COLO829 (cell line): ENCODE measurements at places on chromosomes 6 and 20.

DNA sequence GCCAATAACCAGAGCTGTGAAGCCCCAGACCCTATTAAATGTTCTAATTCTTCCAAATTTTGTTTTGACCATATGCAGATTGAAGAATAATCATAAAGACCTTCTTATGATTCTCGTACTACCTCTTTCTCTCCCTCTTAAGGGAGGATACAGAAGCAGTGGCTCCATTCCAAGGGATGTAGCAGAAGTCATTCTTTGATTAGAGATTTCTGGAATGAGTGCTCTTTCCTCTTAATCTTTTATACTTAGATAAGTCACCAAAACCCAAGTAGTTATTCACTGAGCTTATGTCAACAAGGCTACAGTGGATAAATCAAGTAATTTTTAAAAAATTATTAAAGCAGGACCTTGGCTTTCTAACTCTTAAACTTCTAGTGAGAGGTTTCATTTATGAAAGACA is 266.0 kb upstream of the STXBP5 start:
- no peak for DNase-seq

DNA sequence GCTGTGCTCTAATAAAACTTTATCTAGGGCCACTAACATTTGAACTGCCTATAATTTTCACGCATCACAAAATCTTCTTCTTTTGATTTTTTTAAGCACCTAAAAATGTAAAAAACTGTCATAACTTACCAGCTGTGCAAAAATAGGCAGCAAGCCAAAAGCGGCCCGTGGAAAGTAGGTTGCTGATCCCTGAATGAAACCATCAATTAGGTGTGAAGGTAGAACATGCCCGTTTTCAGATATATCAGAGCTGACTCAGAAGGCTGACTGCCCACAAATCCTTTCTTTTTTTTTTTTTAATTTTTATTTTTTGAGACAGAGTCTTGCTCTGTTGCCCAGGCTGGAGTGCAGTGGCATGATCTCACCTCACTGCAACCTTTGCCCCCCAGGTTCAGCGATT is 4.9 kb upstream of the IPCEF1 start:
- DNase-seq = no peak

- DNase-seq = no peak
Measured at GRCh38 chr20:63890201-63890576, 4.7 kb upstream of the DNAJC5 start.

- DNase-seq = no peak
Measured at GRCh38 chr6:68506911-68507310, 128.2 kb upstream of the ADGRB3 start.

DNA sequence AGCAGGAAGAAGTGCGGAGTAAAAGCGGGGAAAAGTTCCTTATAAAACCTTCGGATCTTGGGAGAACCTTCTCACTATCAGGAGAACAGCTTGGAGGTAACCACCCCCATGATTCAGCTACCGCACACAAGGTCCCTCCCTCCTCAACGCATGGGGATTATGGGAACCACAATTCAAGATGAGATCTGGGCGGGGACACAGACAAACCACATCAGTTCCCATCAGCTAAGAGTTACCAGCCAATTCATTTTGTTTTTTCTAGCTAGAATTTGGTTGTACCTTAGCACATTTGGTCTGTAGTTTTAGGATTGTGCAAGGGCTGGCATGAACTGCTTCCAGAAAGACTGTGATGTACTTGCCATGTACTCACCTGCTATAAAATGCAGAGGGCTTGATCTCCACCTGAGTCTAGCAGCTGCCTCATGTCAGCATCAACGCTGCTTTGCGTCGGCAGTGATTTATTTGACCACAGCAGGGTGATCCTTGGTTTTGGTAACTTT is 94.7 kb upstream of the SLC2A12 start:
- DNase-seq = no peak

DNA sequence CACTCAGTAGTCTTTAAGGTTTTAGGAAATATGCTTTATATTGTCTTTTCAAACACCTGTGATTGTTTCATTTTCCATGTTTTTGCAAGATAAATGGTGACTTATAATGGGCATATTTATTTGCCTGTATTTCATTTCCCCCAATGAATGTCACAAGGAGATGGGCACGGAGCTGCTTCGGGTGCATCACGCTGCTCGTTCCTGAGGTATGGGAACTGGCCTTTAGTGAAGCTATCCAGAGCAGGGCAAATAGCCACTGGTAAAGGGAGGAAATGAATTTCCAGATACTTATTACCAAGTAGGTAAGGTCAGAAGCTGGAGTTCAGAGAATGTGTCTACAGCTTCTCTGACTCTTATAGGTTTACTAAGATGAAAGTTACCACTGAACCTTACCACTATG is 3.7 kb downstream of the POU3F2 start:
- no peak for DNase-seq

GRCh38 chr20:38975539-38976120 is 13.5 kb downstream of the DHX35 start:
- DNase-seq = no peak
